Left ventricle myocardium inferior (tissue), 1 donor: ENCODE measurements at places on chromosomes 1 and 21.
A peak's percentile ranks its signal among the peaks of the same experiment; 100 is the strongest.

DNA sequence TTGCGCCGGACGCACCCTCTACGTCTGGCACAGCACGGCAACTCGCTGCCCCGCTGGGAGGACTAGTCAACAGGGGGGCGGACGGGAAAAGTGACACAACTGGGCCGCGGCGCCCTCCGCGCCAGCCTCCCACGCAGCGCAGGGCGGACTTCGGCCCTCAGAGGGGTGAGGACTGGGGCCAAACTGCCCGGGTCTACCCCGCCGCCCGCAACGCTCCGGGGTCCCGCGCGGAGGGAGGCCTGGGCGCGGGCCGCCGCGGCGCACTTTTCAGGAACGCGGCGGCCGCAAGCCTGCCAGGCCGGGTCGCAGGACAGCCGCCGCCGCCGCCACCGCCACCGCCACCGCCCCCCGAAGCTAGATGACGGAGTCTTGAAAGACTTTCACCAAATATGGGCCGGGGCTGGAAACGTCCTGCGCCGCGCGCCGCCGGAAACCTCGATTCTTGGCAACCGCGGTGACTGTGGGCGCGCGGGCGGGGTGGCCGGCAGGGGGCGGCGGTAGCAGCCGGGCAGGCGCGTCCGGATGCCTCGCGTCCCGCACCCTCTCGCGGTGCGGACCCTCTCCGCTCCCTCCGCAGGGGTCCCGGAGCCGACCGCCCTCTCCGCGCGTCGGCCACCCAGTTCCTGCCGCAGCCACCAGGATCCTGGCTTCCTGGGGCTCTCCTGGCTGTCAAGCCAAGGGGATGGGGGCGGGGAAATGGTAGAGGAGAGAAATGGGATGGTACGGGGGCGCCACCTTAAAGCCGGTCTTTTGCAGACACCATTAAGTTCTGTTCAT lies 3.7 kb upstream of the CCN1 start:
- DNase-seq: peak; percentile 90

- DNase-seq: no peak
Measured at GRCh38 chr1:83060651-83061390, 938.1 kb downstream of the TTLL7 start.

GRCh38 chr1:198523182-198523950 lies 17.1 kb downstream of the ATP6V1G3 start:
- no peak for DNase-seq

DNA sequence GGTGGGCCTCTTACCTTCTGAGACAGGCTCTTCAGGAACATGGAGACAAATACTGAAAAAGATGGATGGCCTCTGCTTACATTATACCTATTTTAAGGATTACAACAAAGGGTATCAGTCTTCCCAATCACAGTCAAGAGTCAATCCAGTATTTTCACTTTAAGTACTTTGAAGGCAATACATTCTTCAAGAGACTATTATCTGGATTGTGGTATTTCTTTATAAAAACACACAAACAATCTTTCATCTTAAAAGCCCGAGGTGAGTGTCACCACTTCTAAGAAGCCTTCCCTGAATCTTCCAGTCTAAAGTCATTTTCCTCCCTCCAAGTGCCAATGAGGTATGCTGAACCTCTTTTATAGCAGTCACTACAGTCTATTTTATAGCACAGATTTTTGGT lies 45.3 kb downstream of the WASF2 start:
- no peak for DNase-seq

DNA sequence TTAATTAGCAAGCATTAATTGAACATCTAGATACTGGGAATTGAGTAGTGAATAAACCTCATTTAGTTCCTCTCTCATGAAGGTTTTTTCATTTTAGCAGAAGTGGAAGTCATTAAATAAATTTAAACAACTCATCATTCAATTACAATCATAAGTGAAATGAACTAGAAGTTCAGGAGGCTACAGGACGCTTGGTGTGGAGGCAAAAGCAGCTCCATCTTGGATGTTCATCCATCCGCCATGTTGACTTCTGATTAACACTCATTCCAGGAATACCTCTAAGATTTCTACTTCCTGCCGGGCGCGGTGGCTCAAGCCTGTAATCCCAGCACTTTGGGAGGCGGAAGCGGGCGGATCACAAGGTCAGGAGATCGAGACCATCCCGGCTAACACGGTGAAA lies 11.5 kb upstream of the NTPCR start:
- DNase-seq: no peak

DNA sequence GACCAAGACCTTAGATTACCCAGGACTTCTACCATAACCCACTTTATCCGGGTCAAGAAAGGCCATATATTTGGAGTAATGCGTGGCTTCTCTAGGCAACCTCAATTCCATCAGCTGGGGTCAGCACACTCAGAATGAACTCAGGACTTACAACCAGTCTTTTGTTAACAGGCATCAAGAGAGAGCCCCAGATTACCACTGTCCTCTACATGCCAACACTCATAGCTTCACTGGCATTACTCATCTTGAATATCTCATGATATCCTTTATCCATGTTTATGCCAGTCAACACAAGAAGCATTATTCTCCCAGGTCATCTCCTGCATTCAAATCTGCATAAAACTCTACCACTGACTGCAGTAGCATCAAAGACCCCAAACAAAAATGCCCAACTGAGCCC lies 6.6 kb upstream of the FCGR2A start:
- DNase-seq: no peak

- no peak for DNase-seq
Measured at GRCh38 chr1:91559838-91560565, 59.4 kb downstream of the CDC7 start.

DNA sequence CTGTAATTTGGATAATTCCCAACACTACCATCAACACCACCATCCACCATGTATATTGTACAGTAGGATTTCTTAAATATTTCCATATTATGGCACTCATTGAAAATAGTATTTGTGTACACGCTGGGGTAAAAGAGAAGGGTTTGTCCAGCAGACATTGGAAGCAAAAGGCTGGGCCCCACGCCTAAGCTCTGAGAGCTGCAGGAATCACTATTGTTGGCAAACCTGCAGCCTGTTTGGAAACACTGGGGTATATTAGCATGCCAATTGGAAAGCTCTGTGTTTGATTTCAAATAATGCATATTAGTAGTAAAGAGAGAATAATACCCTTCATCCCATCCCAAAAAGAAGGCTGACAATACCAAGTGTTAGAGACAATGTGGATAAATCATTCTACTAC lies 81.5 kb upstream of the DPYD start:
- DNase-seq: no peak

- DNase-seq: no peak
Measured at GRCh38 chr1:197076585-197076984, 9.5 kb upstream of the F13B start.

DNA sequence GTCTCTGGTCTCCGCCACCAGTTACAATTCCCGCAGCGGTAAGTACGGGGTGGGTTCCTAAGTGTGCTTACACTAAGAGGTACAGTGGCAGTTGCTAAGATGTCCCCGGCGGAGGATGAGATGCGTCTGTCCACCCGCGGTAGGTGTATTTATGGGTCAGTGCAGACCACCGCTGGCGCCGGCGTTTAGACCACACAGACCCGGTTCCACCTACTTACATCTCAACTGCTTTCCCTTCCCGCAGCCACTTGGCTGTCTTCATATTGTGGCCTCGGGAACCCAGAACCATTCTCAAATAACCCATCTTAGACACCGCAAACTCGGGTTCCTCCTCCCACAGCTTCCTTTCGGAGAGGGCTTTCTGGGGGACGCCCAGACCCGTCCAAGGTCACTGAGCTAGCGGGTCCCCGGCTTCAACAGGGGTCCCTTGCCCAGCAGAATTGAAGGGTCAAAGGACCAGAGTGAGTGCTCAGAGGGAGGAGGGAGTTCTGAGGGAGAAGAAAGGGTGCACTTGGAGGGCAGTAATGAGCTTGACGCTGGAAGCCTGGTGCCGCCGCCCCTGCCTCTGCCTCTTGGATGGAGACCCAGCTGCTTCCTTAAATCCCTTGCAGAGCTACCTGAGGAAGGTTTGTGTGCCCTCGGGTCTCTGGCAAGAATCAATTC lies 8.6 kb downstream of the NR5A2 start:
- DNase-seq: no peak

- DNase-seq: no peak
Measured at GRCh38 chr1:109131800-109132199, 17.9 kb downstream of the ELAPOR1 start.
